Iris pigment epithelial cell (primary cell): ENCODE measurements at places on chromosomes 16 and 17.

DNA sequence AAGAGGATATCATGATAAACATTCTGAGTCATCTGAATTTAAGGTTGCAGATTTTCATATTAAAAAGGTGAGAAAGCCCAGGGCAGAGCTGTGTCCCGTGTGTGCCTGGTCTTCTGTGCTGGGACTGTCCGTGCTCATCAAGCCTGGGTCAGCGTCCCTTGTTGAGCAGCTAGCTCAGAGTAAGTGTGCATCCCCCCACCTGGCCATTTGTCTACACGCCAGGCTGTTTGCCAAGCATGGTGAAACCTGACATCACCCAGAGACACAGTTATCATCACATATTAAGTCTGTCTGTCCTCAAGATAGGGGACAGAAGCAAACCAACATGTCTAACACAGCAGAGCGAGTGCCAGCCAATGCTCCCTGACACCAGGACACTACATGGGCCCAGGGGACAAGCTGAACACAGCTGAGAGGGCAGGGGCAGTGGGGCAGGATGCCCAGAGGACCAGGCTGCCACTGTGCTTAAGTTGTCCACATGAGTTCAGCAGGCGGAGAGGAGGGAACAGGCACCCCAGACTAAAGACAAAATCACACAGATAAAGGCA lies 57.9 kb upstream of the CNEP1R1 start:
- no peak for DNase-seq

DNA sequence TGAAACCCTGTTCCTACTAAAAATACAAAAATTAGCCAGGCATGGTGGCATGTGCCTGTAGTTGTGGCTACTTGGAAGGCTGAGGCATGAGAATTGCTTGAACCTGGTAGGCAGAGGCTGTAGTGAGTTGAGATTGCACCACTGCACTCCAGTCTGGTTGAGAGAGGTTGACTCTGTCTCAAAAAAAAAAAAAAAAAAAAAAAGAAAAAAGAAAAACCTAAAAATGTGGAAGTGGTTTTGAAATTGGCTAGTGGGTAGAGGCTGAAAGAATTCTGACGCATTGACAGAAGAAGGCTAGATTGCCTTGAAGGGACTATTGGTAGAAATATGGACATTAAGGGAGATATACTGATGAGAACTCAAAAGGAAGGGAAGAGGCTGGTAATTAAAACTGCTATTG lies 33.6 kb upstream of the CPPED1 start:
- DNase-seq, result no peak

DNA sequence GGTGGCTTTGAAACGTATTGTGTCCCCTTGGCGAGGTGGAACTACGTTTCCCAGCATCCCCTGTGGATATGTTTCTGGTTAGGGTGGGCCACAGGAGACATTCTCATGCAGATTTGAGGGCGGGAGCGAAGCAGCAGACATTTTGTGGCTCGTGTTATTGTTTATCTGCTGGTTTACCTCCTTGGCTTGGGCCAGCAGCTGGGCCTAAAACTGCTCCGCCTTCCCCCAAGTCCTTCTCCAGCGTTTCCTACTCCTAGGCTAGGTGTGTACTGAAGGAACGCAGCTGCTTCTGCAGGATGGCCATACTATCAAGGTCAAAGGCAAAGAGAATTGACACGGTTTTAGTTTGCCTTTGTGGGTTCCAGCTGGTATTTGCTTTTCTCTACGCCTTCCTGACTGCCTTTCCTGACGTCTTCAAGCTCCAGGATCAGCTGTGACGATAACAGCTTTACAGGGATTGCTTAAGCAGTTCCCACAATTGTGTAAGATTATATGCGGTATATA lies 17.2 kb upstream of the WSB1 start:
- no peak for DNase-seq

- DNase-seq, result peak; percentile 42
Measured at GRCh38 chr16:50763211-50763610, 21.3 kb downstream of the CYLD start.

- DNase-seq, result no peak
Measured at GRCh38 chr17:13678361-13678760, 76.6 kb upstream of the HS3ST3A1 start.

- no peak for DNase-seq
Measured at GRCh38 chr17:73379826-73380225, 68.0 kb upstream of the CDC42EP4 start.

DNA sequence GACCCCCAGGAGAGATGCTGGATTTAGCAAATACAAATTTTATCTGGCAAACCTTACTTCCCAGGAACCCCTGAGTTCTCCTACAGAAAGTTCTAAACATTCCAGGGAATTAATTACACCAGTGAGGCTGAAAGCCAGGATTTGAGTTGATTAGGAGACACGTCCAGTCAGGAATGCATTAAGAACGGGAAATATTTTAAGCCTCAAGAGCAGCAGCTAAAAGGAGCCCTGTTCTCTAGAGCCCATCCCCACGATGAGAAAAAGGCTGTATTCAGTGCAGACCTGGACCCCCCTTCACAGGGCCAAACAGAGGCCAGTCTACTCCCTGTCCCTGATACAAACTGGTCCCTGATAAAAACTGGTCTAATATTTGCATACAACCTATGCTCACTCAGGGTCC lies 55.0 kb downstream of the VAT1L start:
- no peak for DNase-seq

- no peak for DNase-seq
Measured at GRCh38 chr16:31334934-31335333, 20.0 kb upstream of the ITGAX start.

DNA sequence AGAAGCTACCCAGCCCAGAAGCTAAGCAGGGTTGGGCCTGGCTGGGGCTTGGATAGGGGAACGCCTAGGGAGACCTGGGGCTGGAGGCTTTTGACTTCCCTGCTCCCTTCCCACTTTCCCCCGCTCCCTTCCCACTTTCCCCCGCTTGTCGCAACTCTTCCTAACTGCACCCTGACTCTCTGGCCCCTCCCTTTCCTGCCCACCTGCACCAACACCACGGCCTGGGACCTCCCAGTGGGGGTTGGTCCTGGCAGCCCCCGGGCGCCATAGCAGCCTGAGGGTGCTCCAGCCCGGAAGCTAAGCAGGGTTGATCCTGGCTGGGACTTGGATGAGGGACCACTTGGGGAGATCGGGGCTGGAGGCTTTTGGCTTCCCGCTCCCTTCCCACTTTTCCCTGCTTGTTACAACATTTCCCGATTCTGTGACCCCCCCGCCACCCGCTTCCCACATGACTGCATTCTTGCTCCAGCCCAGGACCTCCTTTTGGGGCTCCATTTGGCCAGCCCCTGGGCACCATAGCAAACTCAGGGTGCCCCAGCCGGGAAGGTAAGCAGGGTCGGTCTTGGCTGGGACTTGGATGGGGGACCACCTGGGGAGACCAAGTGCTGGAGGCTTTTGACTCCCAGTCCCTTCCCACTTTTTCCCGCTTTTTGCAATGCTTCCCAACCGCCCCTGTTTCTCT lies 2287.0 kb downstream of the TP53TG3F start:
- no peak for DNase-seq

DNA sequence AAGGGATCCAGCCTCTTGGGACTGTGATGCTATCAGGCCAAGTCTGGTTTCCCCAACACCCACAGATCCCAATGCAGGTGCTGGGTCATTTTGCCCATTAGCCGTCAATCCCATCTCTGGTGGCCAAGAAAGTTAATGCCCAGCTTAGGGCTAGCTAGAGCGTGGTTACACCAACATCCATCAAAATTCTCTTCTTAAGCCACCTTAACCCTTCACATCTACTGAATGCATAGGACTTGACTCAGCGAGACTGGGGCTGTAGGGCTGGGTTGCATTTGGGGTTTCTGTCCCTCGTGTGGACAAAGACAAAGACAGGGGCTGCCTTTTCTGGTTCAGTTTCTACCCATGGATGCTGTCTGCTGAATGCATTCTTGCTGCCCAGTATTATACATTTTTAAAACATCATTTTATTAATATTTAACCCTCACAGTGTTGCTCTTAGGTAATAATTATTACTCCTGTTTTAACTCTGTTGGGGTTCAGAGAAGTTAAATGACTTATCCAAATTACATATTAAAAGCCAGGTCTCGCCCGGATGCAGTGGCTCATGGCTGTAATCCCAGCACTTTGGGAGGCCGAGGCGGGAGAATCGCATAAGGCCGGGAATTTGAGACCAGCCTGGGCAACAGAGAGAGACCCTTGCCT lies 141.1 kb upstream of the NOL11 start:
- no peak for DNase-seq

- no peak for DNase-seq
Measured at GRCh38 chr17:43349142-43349541, 49.7 kb upstream of the ARL4D start.

GRCh38 chr17:50920891-50921586 lies 54.9 kb upstream of the TOB1 start:
- no peak for DNase-seq

DNA sequence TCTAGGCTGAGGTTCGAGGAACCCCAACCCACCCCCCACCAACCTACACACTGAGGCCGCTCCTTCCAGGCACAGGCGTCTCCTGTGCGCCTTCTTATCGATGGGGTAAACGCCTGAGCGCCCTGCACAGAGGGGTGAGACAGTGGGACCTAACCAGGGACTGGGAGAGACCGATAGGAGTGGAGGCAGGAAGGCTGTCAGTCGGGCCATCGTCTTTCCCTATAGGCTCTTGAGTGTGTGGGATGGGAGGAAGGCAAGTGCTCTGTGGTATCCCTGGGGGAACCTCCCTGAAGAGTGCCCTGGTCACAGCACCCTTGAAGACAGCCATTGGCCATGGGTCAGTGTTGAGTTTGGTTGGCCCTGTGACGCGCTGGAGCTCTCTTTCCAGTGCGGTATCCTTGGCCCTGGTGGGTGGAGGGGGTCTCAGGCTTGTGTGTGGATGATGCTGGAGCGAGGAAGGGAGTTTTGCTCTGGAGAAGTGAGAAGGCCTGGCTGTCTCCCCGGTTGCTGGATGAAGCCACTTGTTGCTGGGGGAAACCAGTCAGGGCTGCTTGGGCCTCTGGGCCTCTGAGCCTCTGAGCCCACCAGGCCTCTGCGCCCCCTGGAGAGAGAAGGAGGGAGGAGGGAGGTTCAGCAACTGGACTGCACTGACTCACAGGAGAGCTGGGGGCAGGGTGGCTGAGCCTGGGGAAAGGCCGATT lies 1.7 kb downstream of the GPRC5C start:
- DNase-seq, result no peak

DNA sequence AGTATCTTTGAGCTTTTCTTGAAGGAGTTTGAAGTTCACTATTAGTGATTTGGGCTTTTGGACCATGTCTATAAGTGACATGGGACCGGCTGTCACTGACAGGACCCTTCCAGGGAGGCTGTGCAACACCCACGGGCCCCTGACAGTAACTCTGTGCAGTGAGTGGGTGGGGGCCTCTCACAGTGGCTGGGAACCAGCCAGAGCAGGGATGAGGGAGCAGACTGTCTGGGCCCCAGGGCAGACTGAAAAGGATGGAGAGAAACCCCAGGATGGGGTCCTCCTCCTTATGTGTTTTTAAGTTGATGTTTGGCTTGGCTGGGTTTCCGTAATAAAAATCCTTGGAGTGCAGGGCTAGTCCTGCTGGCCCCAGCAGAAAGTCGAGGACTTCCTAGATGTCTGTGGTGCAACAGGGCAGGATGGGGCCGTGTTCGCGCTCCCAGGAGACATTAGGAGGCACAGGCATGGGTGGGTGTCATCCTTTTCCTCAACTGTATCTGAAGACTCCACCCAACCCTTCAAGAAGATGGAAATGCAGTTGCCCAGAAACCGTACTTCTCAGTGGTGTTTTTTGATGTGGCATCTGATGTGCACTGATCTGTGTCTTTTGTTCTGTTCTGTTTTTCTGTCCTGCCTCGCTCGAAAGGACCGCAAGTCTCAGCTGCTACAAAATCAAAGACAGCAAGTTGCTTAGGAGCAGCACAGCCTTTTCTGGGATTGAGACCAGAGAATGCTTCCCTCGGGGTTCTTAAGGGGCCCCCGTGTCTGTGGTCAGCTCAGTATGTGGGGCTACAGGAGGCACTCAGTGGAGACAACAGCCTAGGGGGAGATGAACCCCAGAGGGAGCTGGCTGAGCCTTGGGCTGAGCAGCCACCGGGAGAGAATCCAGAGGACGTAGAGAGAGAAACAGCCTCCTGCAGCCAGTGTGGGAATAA lies 24.2 kb downstream of the PLD6 start:
- DNase-seq, result no peak

DNA sequence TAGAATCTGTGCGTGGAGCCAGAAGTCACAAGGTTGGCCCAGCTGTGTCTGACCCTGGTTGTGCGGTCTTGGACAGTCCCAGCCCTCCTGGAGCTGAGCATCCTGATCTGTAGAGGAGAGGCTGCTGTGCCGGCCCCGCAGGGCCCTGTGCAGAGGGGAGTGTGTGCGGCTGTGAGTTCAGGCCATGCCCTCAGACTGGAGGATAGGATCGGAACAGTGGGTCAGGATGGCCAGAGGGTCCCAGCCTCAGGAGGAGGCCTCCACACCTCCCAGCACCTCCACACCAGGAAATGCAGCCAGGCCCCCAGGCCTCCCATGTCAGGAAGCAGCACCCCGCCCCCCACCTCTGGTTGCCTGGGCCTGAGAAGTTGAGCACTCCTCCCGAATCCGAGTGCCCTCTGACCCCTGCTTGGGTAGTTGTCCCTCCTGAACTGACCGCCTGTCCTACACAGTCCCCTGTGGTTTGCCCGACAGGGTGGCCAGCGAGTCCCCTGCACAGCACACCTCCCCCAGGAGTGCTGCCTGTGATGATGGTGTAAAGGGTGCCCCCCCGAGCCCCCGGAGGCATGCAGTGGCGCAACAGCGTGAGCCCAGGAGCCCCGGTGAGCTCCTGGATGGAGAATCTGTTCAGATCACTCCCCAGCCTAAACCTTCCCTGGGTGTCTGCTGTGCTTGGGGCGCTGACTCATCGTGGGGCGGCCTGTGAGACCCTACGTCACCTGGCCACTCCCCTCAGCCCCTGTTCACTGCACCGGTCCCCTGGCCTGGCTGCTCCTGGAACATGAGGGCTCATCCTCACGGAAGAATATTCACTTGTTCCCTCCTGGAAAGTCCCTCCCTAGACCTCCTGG lies 285.2 kb downstream of the SEC14L1 start:
- DNase-seq, result peak; percentile 92

- peak; percentile 67 for DNase-seq
Measured at GRCh38 chr16:88759245-88759975, 25.6 kb downstream of the PIEZO1 start.

- DNase-seq, result no peak
Measured at GRCh38 chr17:60080545-60080944, 1.8 kb upstream of the HEATR6 start.

DNA sequence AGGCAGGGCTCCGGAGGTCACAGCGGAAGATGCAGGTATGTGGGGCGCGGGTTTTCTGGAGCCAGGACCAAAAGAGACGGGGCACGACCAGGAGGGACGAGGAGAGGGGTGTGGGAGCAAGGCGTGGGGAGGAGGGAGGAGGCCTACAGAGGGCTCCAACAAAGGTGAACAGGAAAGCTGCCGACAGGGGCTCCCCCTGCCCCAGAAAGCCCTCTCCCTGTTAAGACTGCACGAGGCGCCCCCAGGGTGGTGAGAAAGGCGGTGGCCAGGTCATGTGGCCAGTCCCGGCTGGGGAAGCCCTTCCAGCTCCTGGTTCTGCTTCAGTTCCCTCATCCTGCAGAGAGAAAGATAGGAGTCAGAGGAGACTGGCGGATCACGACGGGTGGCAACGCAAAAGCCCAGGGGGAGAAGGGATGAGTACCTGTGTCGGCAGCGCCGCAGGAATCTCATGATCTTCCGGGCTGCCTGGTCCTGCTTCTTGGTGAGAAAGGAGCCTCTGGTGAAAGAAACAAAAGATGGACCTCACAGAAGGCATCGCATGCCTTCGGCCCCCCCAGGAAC lies 949 bp upstream of the SPAG7 start:
- DNase-seq, result no peak
